ENCODE measurements at places on chromosomes 11 and 22.
A peak's percentile ranks its signal among the peaks of the same experiment; 100 is the strongest.

- no peak for DNase-seq
These were observed 3.6 kb downstream of the POLDIP3 start for GRCh38 chr22:42611051-42611450.

DNA sequence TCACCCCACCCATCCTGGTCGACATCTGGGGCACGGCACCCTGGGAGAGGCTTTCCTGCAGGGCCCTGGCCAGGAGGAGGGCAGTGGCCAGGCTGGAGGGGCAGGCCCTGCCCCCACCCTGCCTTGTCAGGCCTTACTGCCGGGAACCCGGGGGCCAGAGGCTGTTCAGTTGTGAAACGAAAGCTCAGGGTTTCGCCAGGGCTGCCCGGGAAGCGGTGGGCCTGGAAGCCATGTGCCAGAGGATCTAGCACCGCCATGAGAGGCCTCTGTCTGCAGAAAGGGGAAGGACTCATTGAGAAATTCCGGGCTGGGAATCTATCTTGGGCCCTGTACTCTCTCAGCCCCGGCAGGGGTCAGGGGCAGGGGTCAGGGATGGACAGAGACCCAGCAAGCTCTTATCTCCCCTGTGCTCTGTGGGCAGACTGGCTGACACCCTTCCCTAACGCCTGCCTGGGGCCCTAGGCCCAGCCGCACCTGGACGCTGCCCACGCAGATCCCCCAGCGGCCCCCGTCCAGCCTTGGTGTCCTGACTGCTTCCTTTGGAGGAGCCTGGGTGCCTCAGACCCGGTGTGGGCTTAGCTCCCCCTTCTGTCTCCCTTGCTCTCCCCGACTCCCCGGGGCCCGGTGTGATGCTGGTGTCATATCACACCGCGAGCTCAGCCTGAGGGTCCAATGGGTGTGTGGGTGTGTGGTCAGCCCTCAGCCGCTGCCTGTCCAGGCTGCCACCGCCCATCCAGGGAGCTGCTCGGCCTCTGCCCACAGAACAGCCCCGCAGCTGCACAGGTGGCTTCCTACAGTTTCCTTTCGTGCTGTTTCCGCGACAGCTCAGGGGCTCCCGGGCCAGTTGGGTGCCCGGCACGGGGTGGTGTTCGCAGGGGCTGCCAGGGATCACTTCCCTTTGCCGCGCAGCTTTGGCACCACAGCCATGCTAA lies 6.5 kb downstream of the PIM3 start:
- DNase-seq, result no peak

DNA sequence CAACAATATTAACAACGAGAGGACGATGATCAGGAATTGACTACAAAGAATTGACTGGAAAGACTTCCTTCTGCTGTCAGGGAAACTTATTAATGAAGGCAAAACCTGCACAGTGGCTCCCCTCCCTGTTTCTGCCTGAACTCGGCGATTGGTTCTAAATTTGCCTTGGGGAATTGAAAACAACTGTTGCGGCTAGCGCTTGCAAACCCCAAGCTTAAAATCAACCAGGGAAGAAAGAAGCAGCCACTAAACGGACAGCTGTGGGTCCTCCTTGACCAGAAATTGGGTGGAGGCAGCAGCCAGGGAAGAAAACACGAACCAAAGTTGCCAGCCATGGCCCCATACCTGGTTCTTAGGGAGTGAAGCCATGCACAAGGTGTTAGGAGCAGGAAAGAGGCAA lies 383.5 kb upstream of the CADM1 start:
- DNase-seq, result no peak

DNA sequence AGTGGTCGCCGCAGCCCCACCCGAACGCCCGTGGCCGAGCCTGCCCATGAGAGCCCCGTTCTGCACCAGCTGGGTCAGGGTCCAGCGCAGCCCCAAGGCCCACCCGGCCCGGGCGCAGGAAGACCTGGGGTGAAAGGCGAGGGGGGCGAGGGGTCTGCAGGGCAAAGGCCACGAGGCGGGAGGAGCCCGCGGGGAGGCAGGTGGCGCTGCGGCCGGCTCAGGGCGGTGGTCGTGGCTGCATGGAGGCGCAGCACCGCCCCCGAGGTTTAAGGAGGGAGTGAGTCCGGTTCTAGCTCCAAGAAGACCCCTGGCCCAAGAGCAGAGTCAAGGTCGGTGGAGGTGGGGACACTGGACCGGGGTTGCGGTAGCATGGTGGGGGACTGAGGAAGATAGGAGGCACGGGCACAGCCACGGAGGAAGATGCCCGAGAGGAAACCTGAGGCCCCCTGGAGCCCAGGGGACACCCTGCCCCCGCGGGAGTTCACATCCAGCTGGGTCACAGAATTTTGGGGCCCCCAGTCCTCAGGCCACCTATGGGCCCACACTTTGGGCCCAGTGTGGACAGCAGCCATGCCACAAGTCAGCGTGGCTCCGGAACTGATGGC lies 514 bp upstream of the HDAC10 start:
- no peak for DNase-seq

GRCh38 chr11:61607920-61608599 lies 27.2 kb upstream of the SYT7 start:
- no peak for DNase-seq

GRCh38 chr11:66883016-66883965 lies 26.4 kb downstream of the LRFN4 start:
- peak; percentile 73 for DNase-seq

GRCh38 chr11:34585735-34586487 lies 35.0 kb upstream of the EHF start:
- DNase-seq, result peak; percentile 64

- no peak for DNase-seq
These were observed 7.6 kb downstream of the SLC39A13 start for GRCh38 chr11:47415949-47416472.

- no peak for DNase-seq
These were observed 50.2 kb upstream of the RAPSN start for GRCh38 chr11:47499161-47499560.

- no peak for DNase-seq
These were observed 72.6 kb upstream of the RAB1B start for GRCh38 chr11:66195867-66196266.

GRCh38 chr11:44901786-44902185 lies 48.9 kb downstream of the TP53I11 start:
- no peak for DNase-seq

GRCh38 chr11:17948296-17948695 lies 64.6 kb downstream of the SERGEF start:
- DNase-seq, result no peak

DNA sequence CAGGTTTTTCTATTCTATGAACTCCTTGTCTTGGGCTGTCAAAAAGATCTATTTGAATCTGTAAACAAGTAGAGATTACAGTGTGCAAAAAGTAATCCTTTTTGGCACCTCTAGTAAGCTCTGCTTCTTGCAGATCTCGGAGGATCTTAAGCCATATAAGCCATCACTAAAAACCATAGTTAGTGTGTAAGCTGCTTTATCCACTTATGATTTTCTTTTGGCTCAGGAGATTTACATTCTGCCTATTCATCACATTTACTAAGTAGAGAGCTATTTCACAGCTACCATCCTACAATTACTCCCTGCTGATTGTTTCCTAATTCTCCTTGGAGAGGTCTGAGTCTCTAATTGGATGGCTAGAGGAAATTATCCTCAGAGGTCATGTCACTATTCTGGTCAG lies 385.7 kb downstream of the AASDHPPT start:
- no peak for DNase-seq

DNA sequence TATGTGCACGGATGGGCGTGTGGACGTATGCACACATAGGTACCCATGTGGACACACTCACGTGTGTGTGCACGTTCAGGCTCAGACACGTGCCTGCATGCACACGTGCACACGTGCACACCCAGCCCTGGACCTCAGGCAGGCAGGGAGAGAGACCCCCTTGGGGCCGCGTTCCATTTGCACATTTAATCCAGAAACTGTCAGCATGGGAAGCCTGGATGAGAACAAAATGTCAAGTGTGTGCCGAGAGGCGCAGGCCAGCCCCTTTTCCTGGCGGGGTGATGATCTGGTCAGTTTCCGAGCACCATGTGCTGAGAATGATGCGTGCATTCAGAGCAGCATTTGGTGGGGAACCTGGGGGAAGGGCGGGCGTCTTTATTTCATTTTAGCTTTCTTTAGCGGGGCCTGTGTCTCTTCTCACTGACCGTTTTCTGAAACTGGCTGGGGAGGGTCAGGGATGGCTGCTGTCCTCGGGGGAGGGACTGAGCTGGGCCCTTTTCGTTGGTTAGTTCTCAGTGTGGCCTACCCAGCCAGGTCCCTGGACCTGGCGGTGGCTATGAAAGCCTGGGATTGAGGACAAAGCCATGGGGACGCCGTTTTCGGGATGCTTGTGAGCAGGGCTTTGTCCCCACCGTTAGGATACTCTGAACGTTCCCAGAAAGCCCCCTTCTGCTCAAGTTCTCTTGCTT lies 96.3 kb downstream of the KCNQ1 start:
- no peak for DNase-seq

Data from NCI-H774 (cell line).